ENCODE measurements at places on chromosomes 2 and 18. TPM values are rescaled to one million over a fixed set of nuclear protein-coding genes. Genes with fewer than 3 reads are reported as not detected.

Gene PTPN2
- polyA plus RNA-seq, result 13.9 TPM

Gene CIB4
- not detected for polyA plus RNA-seq

Gene ACMSD
- 81.7 TPM for polyA plus RNA-seq

Gene SMAD2
- 11.8 TPM for polyA plus RNA-seq

Gene CRACDL
- polyA plus RNA-seq, result 0.13 TPM

Gene UGT1A9
- 62.3 TPM for polyA plus RNA-seq

Gene TMEM198
- 0.74 TPM for polyA plus RNA-seq

Gene PRKCE
- polyA plus RNA-seq, result 7.7 TPM

Gene DYSF
- 12.0 TPM for polyA plus RNA-seq
